ENCODE measurements at places on chromosomes 13 and 19.

DNA sequence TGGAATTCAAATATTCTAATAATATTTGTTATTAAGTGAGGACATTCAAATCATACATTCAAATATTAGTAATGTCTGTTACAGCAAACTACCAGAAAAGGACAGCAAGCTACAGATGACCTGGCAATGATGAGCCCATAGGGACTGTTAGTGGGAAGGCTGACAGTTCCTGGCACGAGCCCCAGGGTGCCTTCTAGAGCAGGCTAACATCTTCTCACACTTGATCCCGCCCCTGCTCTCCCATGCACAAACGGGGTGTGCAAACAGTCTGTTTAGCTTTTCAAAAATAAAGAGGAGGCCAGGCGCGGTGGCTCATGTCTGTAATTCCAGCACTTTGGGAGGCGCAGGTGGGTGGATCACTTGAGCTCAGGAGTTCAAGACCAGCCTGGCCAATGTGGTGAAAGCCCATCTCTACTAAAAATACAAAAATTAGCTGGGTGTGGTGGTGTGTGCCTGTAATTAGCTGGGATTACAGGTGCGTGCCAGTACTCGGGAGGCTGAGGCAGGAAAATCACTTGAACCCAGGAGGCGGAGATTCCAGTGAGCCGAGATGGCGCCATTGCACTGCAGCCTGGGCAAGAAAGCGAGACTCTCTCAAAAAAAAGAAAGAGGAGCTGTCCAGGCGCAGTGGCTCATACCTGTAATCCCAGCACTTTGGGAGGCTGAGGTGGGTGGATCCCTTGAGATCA is 9.6 kb upstream of the GARRE1 start:
- DNase-seq = no peak

DNA sequence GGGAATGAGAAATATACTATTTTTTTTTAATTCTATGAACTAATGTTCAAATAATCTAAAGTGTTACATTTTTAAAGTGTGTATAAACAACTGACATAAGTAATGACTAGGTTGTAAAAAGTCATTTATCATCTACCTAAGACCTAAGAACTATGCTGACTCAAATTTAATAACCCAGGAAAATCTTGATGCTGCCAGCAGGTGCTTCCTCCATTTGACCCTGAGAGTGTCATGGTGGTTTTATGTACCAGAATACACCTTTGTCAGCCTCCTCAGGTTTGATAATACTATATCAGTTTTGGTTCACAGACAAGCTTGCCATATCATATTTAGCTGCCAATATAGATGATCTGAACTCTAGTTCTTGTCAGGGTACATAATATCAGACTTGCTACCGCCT is 1151.2 kb downstream of the PCDH17 start:
- no peak for DNase-seq

DNA sequence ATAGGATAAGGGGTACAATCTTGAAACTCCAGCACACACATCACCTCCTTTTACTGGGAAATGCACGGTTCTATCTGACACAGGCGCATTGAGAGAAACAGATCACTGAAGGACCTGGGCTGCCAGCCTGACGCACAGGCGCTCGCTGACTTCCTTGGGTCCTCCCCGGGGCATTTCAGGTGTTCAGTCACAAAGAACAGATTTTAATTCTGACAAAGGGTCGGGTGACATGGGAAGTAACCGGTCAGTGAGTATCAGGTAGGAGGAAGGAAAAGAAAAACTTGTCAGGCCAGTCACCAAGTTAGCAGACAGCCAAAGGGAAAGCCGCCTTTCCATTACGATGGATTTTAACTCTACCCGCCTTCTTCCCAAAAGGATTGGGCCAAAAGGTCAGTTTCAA is 39.6 kb downstream of the INSR start:
- DNase-seq = no peak

DNA sequence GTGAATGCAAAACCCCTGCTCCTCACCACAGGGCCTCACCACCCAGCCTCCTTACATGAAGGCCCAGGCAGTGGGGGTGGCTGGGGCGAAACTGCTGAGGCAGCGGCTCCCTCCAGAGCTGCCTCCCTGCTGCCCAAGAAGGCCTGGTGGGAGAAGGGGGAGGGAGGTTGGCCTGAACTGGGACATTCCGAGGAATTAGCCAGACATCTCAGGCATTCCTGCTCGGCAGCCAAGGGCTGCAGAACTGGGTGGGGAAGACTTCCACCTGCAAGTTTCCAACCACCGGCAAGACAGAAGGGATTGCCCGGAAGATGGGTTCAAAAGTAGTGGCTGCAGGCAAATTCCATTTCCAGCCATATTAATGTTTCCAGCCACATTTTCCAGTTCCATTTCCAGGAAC is 2.3 kb upstream of the PSPN start:
- DNase-seq = no peak

DNA sequence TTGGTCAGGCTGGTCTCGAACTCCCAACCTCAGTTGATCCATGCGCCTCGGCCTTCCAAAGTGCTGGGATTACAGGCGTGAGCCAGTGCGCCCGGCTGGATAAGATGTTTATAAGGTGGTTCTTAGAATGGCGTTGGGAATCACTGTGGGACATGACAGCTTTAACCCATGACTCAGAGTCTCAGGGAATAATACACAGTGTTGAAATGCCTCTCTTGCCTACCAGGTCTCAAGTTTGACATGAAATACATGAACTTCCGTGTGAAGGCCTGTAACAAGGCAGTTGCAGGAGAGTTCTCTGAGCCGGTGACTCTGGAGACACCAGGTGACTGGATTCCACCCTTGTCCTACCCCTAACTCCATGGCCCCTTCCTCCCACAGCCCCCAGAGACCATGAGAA is 12.6 kb downstream of the FSD1 start:
- DNase-seq = no peak

DNA sequence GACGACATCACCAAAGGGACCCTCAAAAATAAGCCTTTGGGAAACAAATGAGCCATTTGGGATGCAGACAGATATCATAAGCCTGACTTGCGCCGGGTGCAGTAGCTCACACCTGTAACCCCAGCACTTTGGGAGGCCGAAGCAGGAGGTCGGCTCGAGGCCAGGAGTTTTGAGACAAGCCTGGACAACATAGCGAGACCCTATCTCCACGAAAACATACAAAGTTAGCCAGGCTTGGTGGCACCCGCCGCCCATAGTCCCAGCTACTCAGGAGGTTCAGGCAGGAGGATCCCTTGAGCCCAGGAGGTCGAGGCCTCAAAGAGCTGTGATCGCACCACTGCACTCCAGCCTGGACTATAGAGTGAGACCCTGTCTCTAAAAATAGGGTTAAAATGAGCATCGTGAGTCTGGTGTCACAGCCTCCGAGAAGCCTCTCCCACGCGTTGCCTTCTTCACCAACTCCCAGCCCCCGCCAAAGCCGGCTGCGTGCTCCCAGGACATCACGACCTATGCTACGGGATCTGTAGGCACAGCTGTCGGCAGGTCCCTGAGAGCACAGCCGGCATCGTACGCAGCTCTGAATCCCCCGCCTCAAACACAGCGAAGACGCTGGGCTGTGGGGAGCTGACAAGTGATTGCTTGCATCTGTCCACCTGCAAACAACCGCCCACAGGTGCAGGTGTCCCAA is 1.6 kb downstream of the REXO1 start:
- DNase-seq = no peak

GRCh38 chr19:5059213-5059574 is 90.3 kb downstream of the KDM4B start:
- no peak for DNase-seq

DNA sequence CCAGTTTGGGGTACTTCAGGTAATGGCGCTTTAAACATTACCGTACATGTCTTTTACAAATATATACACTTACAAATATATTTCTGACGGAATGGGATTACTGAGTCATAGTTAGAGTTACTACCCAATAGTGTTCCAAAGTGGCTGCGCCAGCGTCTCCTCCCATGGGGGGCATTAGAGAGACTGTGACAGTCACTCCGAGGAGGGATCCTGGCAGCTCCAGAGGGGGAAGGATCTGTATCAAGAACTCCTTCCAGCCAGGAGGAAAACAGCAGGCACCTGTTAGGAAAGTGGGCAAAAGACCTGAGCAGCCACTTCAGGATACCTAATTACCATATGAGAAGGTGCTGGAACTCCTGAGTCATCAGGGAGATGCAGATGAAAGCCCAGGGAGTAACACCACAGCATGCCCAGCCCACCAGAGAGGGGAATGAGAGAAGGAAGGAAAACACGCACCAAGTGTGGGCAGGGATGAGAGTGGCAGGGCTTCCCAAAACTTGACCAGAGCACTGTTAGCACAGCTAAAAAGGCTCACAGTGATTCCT is 52.9 kb downstream of the SLC7A9 start:
- no peak for DNase-seq

- no peak for DNase-seq
These were observed 424.7 kb downstream of the KCTD12 start for GRCh38 chr13:76461484-76461883.

GRCh38 chr19:3557461-3558248 is at the start of gene MFSD12:
MFSD12 (minus strand) TSS chr19:3557586; CDS start chr19:3557403, 183 bp downstream.
- peak; percentile 100 for DNase-seq

DNA sequence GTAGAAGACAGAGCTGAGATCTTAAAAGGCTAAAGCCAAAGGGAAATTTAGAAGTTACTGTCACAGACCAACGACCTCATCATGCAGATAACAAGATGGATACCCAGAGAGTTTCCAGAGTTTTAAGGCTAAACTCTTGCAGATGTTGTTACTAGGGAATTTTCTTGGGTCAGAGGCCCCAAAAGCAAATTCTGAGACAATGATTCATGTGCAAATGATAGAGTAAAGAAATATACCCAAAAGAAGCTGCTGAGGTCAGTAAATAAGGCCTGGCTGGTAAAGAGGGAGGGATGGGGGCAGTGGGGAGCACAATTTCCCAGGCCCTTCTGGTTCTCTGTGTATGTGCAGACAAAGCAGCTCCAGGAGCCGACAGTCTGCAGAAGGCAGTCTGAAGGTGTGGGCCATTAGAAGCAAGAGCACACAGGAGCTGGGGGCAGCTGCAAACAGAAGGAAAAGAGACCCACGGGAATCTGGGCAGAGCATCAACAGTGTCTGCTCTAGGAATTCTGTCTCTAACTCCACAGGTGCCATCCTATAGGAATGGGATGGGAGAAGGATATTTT is 330.8 kb downstream of the TBC1D4 start:
- DNase-seq = no peak

- no peak for DNase-seq
These were observed 231.2 kb downstream of the ZIC5 start for GRCh38 chr13:99740251-99740979.

DNA sequence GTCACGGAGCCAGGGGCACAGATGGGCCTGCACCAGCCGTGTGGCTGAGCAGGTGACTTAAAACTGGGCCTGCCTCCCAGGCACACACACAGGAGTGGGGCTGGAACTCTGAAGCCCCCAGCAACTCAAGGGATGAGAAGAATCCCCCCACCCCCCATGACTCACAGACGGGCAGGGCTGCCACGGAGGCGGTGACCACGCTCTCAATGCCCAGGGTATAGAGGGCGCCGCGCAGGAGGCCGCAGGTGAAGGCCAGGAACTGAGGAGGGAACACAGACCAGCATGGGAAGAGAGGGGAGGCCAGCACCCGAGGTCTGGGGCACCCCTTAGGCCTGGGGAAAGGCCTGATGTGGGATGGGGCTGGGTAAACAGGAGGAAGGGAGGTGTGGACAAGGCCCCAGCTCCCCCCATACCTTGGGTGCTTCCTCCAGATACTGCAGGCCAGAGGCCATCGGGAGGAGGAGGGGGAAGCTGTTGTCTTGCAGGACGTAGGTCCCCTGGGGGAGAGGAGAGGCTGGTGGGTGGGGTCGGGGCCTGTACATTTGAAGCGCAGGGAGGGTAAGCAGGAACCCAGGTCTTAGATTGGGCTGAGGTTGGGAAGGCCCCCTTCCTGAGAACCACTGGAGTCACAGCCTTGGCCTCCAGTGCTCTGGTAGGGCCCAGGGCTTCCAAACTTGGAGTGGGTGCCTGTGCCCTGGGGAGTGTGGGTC is 3.1 kb upstream of the NKPD1 start:
- no peak for DNase-seq

GRCh38 chr13:23273498-23273897 is 92.7 kb downstream of the SGCG start:
- DNase-seq = no peak

DNA sequence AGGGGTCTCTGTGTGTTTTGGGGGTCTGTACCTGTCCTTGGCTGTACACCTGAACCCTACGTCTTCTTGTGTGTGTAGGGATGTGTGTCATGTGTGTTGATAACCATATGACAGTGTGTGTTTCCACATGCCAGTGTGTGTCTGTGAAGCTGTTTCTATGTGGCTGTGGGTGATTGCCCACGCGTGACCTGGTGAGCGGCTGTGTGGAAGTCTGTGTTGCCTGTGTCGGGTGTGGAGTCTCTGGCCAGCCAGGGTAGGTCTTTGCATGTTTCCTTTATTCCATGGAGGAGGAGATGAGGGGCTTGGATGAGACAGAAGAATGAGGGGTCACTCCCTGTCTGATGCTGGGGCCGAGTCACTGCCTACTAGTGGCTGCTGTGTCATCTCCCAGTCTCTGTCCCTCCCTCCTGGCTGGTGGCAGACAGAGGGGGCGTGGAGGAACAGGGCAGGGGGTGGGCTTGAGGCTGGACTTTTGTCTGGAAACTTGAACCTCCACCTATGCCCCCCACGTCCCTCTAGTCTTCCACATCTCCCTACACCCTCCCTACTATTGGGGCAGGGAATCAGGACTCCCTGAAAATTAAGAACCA is 2.8 kb upstream of the FOSB start:
- no peak for DNase-seq

GRCh38 chr13:31930901-31931522 is 100.6 kb upstream of the FRY start:
- peak; percentile 57 for DNase-seq

Data from GM18507 (cell line).